Stimulated activated naive B cell treated with anti-CD40 and anti-IgM and Interleukin-4, amounts not matched to agents 10 μg/mL and 1 μg/mL and 100 μg/mL, for 72 hours (primary cell): ENCODE measurements at places on chromosomes 11 and 22.
A peak's percentile ranks its signal among the peaks of the same experiment; 100 is the strongest.

GRCh38 chr11:44758983-44759382 is 32.2 kb downstream of the TSPAN18 start:
- DNase-seq, result no peak

DNA sequence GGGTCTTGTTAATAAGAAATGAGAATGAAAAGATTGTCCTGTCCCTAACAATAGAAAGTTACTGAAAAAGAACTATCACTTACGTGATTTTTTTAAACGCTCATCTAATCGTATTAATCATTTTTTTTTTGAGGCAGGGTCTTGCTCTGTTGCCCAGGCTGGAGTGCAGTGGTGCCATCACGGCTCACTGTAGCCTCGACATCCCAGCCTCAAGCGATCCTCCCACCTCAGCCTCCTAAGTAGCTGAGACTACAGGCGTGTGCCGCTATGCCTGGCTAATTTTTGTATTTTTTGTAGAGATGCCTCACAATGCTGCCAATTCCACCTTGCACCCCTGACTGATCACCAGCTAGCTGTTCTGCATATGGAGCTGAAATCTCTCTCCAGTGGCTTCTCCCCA is 15.7 kb downstream of the PDGFB start:
- no peak for DNase-seq

DNA sequence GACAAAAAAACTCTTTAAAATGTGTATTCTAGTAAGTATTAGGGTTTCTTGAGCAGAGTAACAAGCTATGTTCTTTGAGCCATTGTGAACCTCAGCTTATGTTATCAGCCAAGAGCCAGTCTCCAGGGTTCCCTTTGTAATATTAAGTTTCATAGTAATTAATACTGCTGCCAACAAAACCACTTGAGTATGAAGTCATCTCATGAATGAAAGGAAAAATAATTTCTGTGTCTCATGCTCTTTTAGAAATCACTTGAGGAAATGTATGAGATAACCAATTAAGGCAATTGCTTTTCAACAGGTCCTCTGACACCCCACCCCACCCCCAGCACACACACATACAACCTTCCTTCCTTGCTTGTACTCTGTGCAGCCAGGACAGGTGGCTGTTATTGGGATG is 59.9 kb downstream of the BBOX1 start:
- DNase-seq, result no peak

DNA sequence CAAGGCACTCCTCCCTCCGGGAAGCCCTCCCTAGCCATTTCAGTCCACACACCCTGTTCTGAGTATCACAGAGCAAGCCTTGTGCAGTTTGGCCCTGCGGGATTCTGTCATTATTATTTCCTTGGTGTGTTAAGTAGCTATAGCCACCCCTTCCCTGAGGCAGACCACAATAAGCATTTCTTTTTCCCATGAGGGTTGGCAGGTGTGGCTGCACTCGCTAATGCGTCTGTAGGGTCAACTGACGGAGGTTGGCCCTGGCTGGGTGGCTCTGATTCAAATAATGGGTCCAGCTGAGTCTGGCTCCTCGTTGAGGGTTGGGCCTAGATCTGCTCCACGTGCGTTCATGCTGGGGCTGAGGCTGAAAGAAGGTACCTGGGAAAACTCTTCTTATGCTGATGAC is 5.1 kb downstream of the F2 start:
- DNase-seq, result no peak

GRCh38 chr11:95092549-95093324 is 3.1 kb downstream of the ENDOD1 start:
- no peak for DNase-seq

DNA sequence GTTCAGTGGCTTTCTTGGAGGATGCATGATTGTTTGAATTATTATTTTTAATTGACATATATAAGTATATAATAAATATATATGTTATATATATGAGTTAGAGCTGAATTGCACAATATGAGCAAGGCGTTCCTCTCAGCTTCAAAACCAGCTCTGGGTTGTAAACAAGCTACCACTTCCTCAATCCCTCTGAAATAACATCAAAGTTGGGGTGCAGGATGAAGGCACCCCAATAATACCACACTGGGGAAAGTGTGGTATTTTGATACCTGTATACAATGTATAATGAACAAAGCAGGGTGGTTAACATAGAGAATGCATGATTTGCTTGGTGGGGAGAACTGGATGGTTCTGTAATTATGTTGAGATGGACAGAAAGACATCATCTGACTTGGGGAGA is 1.7 kb upstream of the SORL1 start:
- DNase-seq, result no peak

GRCh38 chr11:9972989-9973388 is 309.1 kb downstream of the SWAP70 start:
- peak; percentile 5 for DNase-seq

- no peak for DNase-seq
Observed at GRCh38 chr11:128181088-128181480, 406.3 kb downstream of the ETS1 start.
